Effector CD8-positive, alpha-beta T cell (primary cell): ENCODE measurements at places on chromosomes 7 and 10.

- no peak for DNase-seq
Observed at GRCh38 chr7:35555386-35555785, 139.5 kb downstream of the HERPUD2 start.

- no peak for DNase-seq
Observed at GRCh38 chr7:34838329-34838728, 180.3 kb downstream of the NPSR1 start.

DNA sequence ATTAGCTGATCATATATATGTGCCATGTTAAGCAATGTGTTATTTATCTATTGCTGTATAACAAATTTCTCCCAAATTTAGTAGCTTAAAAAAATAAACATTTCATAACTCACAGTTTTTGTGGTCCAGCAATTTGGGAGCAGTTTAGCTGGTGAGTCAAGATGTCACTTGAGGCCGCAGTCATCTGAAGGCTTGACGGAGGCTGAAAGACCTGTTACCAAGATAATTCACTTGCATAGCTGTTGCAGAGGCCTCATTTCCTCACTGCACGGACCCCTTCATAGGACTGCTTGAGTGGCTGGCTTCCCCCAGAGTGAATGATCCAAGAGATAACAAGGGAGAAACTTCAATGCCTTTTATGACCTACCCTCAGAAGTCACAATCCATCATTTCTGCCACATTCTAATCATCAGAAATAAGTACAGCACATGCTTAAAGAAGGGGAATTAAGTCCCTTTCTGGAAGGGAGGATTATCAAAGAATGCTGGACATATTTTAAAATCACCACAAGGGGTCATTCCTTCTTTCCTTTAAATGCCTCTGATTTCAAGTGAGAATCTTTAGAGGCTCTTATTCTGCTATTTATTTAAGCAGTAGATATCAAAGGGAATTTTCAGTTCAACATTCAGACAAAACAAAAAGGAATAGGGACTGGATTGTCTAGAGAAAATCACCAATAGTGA, 10.5 kb upstream of the SRPK2 start:
- DNase-seq = no peak

DNA sequence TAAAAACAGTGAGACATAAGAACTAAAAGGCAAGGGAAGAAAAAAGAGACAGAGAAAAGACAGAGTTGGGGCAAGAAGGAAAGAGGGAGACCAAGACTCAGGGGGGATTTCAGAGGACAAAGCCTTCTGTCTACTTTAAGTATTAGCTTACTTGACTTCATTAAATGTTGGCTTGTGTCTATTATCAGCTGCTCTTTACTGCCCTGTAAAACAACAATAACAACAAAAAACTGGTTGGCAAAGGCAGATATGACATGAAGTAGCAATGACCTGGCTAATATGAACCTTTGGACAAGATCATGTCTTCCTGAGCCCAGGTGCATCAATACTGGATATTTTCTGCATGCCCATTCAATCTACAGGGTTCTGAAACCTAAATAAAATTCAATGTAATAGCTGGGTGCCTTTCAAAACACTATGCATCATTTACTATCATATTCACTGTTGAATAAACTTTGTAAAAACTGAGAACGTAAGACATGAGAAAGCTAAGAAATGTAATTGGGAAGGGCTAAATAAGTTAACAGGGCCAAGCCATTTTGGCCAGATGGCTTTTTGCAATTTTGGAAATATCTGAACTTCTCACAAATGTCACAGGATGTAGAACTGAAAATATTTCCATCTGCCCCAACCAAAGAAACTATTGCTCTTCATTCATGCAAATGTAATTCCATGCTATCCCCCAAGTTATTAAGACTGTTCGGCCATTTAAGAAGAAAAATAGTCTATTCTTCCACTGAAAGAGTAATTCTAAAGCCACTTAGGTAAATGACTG, 49.4 kb downstream of the LRRN3 start:
- DNase-seq = no peak

- no peak for DNase-seq
Observed at GRCh38 chr10:70513848-70514309, 35.3 kb downstream of the PALD1 start.

DNA sequence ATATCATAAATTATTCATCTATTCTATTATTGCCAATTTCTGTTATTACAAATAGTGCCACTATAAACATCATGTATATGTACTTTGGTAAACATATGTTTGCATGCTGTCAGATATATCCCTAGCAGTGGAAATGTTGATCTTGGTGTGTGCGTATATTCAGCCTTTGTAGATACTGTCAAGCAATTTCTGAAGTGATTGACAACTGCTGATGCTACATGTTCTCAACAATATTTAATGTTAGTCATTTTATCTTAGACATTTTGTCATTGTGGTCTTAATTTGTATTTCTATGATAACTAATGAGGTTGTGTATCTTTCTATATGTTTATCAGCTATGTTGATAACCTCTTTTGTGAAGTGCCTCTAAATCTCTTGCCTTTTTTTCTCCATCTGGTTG, 186.5 kb upstream of the NRG3 start:
- no peak for DNase-seq

DNA sequence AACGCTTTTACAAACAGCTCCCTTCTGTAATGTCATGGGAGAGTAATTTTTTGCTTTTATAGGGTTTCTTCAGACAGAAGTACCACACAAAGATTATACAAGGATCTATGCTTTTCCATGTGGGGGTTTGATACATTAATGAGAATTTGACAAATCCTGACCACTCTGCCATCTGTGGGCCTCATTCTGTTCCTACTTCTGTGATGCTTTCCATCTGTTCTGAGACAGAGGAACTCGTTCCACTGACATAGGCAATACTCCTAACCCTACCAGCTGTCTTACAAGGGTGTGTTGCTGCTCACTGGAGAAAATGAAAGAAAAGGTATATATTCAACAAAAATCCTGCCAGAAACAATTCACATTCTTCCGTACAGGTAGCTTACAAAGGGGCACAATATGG, 59.4 kb upstream of the NAMPT start:
- DNase-seq = no peak

GRCh38 chr10:114687459-114687858, 29.4 kb upstream of the ABLIM1 start:
- DNase-seq = no peak

GRCh38 chr7:139714163-139714901, 63.5 kb downstream of the HIPK2 start:
- DNase-seq = no peak
